ENCODE measurements at places on chromosomes 4 and X. TPM values are rescaled to one million over a fixed set of nuclear protein-coding genes. Genes with fewer than 3 reads are reported as not detected.
A peak's percentile ranks its signal among the peaks of the same experiment; 100 is the strongest.

DNA sequence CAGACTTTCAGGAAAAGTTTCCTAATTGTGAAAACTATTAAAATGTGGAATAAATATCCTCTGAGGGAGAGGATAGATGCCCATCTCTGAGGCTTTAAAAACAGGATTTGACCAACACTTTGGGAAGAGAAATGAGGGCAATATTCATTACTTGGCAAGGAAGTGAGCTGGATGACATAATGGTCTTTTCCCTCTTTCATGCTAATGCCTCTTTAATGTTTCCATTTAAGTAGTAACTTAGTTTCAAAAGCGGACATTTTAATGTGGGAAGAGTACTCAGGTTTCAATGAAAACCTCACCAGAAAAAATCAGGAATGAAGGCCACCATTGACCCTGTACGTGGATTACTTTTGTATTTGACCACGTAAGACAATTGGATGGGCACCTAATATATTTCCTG, 503.3 kb downstream of the ANKRD50 start:
- no peak overlapping the region for H3K4me3 ChIP-seq
- peaks cover 14% of the 10 kb centered on the region for H3K4me1 ChIP-seq
- H3K27ac ChIP-seq: no peak overlapping the region
- DNase-seq: no peak
- no peaks in the 10 kb centered on the region for H3K36me3 ChIP-seq

GRCh38 chr4:763922-764321, 58.3 kb downstream of the PCGF3 start:
- H3K27me3 ChIP-seq: no peaks in the 10 kb centered on the region
- no peak overlapping the region for H3K27ac ChIP-seq
- H3K4me3 ChIP-seq: no peak overlapping the region
- H3K36me3 ChIP-seq: peaks cover 60% of the 10 kb centered on the region

GRCh38 chr4:159185591-159186023, 82.7 kb downstream of the RAPGEF2 start:
- DNase-seq: no peak
- no peaks in the 10 kb centered on the region for H3K27me3 ChIP-seq
- peaks cover 6% of the 10 kb centered on the region for H3K4me1 ChIP-seq
- no peak overlapping the region for H3K4me3 ChIP-seq
- peaks cover 3% of the 10 kb centered on the region for H3K36me3 ChIP-seq

DNA sequence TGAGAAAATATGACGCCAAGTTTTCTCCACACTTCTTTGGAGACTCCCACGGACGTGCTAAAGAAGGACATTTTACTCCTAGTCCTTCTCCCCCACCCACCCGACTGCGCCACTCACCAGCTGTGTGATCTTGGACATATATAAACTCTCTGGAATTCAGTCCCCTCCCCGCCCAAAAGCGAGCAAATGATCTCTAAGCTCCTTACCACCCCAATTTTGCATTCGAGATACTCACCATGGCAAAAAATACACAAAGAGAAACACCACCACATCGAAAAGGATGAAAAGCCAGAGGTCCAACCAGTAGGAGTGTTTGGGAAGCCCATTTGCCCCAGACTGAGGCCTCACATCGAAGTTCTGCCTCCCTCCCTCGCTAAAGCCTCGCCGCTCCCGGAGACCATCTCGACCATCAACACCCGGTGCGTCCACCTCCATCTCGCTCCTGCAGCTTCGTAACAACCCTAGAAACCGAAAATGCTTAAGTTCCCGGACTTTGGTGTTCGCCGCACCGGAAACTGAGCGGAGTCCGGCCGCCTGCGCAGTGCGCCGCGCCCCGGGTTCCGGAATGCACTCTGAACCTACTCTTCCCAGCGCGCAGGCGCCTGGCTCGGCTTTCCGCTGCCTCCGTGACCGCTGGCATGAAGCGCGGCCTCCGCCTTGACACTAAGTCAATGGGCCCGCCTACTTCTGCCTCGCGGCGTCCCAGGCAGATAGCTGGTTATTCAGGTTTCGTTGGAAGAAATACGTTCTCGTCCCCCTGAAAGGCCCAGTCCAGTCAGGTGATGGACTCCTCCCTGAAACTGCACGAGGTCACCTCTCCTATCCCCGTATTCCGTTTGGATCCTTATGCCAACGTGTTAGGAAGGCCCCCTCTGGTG, 21.6 kb downstream of the FABP2 start:
- peak; percentile 93 for DNase-seq
- H3K27me3 ChIP-seq: no peaks in the 10 kb centered on the region
- H3K4me3 ChIP-seq: peak overlapping the region; percentile 93
- H3K36me3 ChIP-seq: peaks cover 22% of the 10 kb centered on the region
- peak overlapping the region; percentile 96 for H3K27ac ChIP-seq

GRCh38 chr4:41157009-41157408, 57.3 kb downstream of the APBB2 start:
- H3K4me3 ChIP-seq: no peak overlapping the region
- H3K27ac ChIP-seq: peak overlapping the region; percentile 31
- H3K27me3 ChIP-seq: no peaks in the 10 kb centered on the region
- H3K36me3 ChIP-seq: no peaks in the 10 kb centered on the region
- H3K4me1 ChIP-seq: peaks cover 70% of the 10 kb centered on the region

DNA sequence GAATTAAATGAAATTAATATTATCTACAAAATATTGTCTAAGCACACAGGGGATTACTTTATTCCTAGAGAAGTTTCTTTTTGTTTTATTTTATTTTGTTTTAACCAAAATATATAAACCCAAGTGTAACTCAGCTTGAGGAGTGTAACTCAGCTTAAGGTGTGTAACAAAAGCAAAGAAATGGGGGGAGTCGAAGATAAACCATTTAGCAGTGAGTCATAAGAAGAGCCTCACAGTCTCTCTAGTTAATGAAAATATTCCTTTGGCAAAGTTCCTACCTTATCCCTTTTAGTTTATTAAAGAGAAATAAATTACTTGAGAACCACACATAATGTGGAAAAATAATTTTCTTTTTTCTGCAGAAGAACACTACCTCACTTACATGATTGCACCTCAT, 261.8 kb downstream of the KCTD8 start:
- no peak for DNase-seq
- no peak overlapping the region for H3K27ac ChIP-seq
- no peaks in the 10 kb centered on the region for H3K27me3 ChIP-seq
- H3K4me1 ChIP-seq: no peaks in the 10 kb centered on the region

DNA sequence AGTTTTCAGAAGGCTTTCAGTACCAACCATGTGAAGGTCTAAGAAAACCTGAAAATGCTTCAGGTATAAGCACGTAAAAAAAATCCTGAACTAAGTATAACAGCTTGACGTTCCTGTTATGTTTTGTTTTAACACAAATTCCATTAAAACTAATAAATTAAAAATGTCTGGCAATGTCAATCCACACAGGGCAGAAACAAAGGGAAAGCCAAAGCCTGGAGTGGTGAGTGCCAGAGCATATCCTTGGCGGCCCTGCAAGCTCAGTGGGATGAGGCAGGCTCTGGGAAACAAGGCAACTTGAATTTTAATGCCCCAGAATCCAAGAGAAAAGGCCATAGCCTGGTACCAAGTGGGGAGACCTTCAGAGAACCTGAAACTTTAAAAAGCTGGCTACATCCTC, 78.2 kb downstream of the EPHA5 start:
- no peaks in the 10 kb centered on the region for H3K4me1 ChIP-seq
- H3K36me3 ChIP-seq: no peaks in the 10 kb centered on the region
- no peak overlapping the region for H3K27ac ChIP-seq
- no peaks in the 10 kb centered on the region for H3K27me3 ChIP-seq
- no peak for DNase-seq

DNA sequence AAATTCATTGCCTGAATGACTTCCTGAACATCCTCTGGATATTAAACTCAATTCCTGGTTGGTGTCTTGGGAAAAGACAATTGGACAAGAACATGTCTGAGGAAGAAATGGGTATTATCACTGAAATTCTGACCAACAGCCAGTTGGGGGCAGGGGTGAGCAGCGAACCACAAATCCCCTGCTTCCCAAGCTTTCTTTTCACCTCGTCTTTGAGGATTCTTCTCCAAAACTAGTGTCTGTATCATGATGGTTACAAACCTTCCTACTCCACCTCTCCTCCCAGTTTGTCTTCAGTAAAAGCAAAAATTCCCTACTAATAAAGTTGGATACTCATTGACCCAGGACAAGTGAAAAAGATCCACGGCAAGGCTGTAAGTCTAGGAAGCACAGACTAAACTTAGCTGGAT, 48.3 kb upstream of the WDR1 start:
- H3K4me1 ChIP-seq: no peaks in the 10 kb centered on the region
- no peak overlapping the region for H3K4me3 ChIP-seq
- no peaks in the 10 kb centered on the region for H3K36me3 ChIP-seq
- no peaks in the 10 kb centered on the region for H3K27me3 ChIP-seq
- peak; percentile 84 for DNase-seq
- H3K27ac ChIP-seq: no peak overlapping the region

DNA sequence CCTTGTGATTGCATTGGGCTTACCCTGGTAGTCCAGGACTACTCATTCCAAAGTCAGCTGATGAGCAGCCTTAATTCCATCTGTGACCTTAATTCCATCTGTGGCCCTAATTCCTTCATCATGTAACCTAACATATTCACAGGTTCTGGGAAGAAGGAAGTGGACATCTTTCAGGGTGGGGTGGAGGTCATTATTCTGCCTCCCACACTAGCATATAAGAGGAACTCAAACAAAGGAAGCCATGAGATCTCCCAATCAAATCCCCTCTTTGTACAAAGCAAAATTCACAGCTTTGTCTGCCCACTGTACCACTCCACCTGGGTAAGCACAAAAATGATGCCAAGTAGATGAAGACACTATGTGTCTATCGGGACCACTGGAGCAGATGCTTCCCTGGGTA, 87.3 kb downstream of the SLC2A9 start:
- no peak for DNase-seq
- H3K4me3 ChIP-seq: no peak overlapping the region
- H3K27me3 ChIP-seq: no peaks in the 10 kb centered on the region
- no peaks in the 10 kb centered on the region for H3K4me1 ChIP-seq

DNA sequence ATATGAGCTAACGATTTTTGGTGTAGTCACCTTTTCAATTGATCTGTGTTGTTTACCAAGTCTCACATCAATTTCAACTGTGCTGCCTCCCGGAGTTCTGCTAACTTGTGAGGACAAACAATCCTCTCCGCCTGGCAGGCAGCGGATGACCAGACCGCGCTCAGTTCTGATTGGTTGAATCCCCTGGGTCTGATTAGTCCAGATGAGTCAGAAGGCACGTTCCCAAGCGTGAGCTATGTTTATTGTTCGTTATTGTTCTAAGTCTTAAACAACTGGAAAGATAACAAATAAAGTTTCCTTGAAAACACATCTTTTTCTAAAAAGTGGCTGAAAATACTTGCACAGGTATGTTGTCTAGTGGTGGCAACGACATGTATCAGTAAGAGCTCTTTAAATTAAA, 37.9 kb upstream of the TRPC3 start:
- H3K27ac ChIP-seq: no peak overlapping the region
- no peak overlapping the region for H3K4me3 ChIP-seq
- H3K4me1 ChIP-seq: peaks cover 3% of the 10 kb centered on the region
- H3K27me3 ChIP-seq: peaks cover 10% of the 10 kb centered on the region

DNA sequence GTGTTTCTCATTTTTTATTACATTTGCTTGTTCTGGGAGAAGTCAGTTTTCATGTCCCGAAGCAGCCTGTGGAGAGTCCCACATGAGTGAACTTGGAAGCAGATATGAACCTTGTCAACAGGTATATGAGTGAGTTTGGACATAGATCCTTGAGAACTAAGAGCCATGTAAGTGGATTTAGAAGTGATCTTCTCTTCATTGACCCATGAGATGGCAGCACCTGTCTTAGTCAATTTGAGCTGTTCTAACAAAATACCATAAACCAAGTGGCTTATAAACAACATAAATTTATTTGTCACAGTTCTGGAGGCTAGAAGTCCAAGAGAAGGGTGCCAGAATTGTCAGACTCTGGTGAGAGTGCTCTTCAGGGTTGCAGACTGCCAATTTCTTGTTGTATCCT, 1043.8 kb downstream of the ADGRL3 start:
- H3K4me3 ChIP-seq: no peak overlapping the region
- H3K27me3 ChIP-seq: no peaks in the 10 kb centered on the region
- DNase-seq: no peak
- no peak overlapping the region for H3K27ac ChIP-seq

DNA sequence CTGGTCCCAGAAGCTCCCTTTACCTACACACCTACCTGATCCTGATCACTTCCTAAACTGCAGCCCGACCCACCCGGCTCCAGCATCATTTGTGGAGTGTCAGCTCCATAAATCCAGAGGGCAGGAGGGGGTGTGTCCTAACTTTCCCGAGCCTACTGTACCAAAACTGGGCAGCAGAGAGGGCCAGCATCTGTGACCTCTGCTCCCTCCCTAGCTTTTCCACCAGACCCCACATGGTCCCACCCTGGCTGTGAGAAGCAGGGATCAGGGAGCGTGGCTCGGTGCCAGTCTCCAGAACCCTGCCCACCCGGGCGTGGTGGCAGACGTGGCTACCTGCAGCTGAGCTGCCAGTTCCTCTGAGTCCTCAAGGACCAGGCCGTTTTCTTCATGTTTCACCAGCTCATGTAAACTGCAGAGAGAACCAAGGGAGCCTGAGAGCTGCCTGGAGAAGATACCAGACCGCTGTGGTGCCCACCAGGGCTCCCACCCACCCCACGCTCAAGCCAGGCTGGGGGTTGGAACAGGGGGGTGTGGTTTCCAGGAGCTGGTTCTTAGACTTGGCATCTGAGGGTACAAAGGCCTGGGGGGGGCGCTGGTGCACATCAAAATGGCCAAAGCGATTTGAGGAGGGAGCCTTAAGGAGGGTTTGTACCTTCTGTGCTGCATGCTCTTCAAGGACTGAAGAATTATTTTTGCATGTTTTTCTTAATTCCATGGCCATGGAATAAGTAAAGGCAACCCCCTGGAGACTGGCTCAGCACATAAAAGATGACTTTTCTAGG, 76.7 kb upstream of the DRD5 start:
- no peaks in the 10 kb centered on the region for H3K36me3 ChIP-seq
- no peaks in the 10 kb centered on the region for H3K4me1 ChIP-seq
- no peaks in the 10 kb centered on the region for H3K27me3 ChIP-seq
- H3K4me3 ChIP-seq: no peak overlapping the region
- H3K27ac ChIP-seq: no peak overlapping the region

PLP1 gene
- 0.29 TPM for total RNA-seq

CCDC120 gene
- 1.2 TPM for total RNA-seq

TRPC3 gene
- 0.29 TPM for total RNA-seq

SLITRK4 gene
- total RNA-seq: 0.29 TPM

HSD17B13 gene
- under 0.01 TPM for total RNA-seq

ATOH1 gene
- total RNA-seq: not detected

CENPVL3 gene
- not detected for total RNA-seq

Measured in osteoblast (primary cell).